Daoy (cell line): ENCODE measurements at places on chromosomes 2 and 18.

GRCh38 chr2:64481665-64482064 lies 27.7 kb downstream of the LGALSL start:
- no peak for DNase-seq

GRCh38 chr18:46466234-46467160 lies 190.5 kb downstream of the LOXHD1 start:
- DNase-seq = no peak

DNA sequence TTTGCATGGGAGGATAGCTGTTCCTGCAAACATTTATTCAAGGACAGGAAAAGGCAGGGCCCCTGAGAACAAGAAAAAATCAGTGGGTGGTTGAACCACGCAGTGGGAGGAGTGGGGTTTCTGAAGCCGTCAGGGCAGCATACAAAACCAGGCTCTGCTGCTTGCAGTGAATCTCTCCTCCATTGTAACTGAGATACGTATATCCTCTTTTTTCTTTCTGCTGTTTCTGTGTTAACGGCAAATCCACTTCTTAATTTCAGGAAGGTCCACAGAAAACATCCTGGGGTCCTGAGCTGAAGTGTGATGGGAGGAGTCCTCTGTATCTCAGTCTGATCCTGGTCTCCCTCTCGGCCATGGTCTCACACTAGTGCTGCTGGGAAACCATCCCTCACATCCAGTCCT lies 27.2 kb upstream of the KCNF1 start:
- no peak for DNase-seq

DNA sequence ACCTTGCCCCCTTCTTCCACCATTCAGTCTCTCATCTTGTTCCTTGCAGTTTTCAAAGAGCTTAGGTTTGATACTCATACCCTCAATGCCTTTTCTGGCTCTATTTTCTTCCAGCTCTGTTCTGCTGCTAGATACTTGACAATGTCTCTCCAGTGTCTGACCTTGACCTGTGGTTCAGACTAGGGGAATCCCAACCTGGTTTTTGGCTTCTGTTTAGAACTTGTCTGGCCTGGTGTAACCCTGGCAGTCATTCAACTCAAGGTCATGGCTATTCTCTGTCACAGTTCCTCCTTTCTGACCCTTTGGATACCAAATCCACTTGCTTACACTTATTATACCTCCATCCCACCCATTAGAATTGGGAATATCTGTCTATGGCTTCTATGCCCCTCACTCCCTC lies 31.8 kb upstream of the IMP4 start:
- DNase-seq = no peak

DNA sequence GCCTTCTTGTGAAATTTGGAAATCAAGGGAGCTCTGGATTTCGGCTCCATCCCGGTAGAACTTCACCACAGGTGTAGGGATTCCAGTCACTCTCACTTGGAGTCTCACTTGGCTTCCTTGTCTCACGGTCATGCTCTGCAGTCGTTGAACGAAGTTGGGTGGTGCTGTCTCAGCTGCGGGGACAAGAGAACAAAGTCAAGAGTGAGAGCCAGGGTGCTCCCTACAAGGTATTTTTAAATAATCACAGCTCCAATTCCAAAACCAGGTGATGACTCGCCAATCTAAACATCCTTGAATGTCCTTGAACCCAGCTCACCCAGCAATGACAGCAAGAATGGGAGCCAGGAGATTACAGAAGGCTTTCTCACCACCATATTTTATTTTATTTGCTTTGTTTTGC lies 6.7 kb downstream of the TTN start:
- no peak for DNase-seq

- no peak for DNase-seq
Measured at GRCh38 chr2:236127010-236127409, 41.2 kb downstream of the GBX2 start.

GRCh38 chr2:144052083-144052482 lies 467.8 kb downstream of the ZEB2 start:
- DNase-seq = no peak

DNA sequence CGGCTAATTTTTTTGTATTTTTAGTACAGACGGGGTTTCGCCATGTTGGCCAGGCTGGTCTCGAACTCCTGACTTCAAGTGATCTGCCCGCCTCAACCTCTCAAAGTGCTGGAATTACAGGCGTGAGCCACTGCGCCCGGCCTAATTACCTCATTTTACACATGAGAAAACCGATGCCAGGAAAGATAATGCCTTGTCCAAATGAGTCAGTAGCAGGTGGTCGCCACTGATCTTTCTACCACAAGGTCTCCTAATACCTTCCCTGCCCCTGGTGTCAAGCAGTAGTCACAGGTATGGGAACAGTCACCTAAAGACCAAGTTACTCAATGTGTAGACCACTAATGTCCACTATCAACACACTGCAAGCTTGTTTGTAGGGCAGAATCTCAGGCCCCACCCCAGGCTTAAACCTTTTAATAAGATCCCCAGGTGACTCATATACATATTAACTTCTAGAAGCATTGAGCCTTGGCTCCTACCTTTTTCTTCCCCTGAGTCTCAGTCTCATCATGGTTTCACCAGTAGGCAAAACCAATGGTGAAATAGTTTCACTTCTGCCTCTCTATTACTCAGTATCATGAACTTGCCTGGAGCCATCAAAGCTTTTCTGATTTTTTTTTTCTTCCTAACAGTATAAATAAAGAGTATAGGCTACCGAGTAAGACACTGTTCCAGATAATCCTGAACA lies 6.9 kb upstream of the EPB41L5 start:
- DNase-seq = no peak

GRCh38 chr2:154681741-154682140 lies 16.8 kb upstream of the KCNJ3 start:
- no peak for DNase-seq

DNA sequence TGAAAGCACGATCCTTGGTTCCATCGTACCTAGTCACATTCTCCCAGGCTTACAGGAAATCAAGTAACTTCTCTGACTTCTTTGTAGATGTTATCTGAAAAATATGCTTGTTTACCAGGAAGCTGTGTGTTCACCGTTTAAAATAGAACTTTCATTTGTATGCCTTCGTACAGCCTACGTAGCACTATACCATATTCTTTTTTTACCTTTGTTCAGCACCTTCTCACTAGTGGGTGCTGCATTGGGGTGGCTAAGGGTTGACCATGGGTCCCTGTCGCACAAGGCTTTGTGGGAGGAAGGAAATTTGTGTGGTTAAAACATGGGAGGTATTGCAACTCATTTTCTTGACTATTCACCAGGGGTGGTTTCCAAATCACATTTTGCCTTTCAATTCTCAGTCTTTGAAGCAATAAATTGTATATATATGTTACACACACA lies 16.6 kb downstream of the MALT1 start:
- DNase-seq = no peak

GRCh38 chr2:37153224-37153623 lies 3.6 kb downstream of the EIF2AK2 start:
- DNase-seq = no peak

GRCh38 chr2:1745171-1746023 lies 1.1 kb upstream of the PXDN start:
- no peak for DNase-seq

GRCh38 chr2:56757884-56758545 lies 574.2 kb downstream of the CCDC85A start:
- DNase-seq = no peak
